ENCODE measurements at places on chromosomes 6 and 20. TPM values are rescaled to one million over a fixed set of nuclear protein-coding genes. Genes with fewer than 3 reads are reported as not detected.
A peak's percentile ranks its signal among the peaks of the same experiment; 100 is the strongest.

DNA sequence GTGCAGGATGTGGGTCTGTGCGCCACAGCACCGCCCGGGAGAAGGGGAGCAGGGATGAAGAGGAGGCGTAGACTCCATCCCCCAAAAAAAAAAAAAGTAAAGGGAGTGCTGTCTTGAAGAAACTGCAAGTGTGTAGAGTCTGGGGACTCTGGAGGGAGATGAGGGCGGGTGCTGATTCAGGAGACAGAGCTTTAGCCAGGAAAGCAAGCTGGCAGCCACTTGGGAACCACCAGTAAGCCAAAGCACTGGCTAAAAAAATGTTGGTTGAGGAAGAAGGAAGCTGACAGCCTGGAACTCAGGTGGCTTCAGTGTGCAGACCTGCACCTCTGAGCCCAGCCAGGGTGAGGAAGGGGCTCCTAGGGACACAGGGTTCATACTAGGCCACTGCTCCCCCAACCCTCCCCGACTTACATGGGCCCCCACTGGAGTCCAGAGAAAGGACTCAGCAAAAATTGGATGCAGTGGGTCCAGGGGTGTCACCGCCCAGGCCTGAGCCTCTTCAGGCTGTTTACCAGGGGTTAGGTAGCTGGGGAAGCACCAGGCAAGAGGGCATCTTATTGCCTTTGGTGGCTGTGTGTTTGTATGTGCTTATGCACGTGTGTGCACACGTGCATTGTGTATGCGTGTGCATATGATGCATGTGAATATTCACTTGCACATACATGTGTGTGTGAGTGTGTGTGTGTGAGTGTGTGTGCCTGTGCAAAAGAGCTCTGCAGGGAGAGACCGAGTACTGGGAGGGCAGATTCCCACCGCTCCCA is 153.5 kb upstream of the MLN start:
- no peak for DNase-seq

DNA sequence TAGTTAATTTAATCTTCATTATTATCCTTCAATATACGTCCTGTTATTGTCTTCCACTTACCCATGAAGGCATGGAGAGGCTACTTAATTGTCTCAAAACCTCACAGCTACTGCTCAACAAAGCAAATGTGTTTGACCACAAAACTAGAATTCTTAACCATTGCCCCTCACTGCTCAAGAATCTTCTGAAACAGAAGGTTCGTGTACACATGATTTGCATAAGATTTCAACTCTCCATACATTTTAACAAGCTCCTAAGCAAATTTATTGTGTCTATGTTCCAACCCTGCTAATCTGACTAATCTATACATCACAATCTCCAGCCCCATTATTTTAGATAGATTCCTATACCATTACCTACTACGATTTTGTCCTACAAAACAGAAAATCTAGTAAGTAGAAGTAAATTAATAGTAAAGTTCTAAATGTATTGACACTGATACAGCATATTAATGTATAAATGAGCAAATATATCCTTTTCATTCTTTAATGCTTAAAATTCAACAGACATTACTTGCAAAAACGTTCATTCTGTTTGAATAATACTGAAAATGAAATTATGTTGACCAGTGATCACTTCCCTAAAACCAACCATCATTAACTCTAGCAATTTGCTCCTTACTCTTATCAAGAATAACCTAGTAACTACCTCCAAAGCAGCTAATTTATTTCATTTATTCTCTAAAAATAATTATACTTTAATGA is 89.7 kb upstream of the RNF217 start:
- DNase-seq = no peak

DNA sequence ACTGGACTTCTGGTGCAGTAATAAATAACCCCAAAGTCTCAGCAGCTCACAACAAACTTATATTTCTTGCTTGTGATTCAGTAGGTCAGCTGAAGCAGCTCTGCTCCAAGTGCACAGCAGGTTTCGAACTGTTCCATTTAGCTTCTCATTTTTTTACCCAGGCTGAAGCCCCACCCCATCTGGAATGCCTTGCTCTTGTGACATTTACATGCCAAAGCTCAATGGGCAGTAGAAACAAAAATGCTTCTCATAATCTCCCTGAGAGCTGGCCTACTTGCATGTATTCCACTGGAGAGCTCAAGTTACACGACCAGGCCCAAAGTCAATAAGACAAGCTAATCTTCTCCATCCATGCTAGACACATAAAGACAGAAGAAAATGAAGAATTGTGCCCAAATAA is 165.2 kb downstream of the HAO1 start:
- peak; percentile 35 for DNase-seq

DNA sequence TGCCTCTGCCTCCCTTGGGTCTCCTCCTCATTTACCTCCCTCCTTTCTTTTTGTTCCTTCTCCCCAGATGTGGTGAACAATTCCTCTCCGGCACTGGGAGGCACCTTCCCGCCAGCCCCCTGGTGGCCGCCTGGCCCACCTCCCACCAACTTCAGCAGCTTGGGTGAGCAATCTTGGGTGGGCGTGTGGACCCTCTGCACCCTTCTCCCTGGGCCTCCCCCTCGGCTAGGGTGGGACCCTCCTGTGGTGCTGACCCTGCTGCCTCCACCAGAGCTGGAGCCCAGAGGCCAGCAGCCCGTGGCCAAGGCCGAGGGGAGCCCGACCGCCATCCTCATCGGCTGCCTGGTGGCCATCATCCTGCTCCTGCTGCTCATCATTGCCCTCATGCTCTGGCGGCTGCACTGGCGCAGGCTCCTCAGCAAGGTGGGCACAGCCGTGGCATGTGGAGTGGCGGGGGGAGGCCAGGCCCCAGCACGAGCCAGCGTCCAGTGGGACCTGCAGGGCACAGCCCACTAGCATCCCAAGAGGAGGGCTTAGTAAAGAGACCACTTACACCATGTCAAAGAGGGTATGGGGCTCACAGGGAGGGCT is 8.8 kb downstream of the DDR1 start:
- DNase-seq = no peak

- DNase-seq = no peak
Measured at GRCh38 chr6:45116714-45117410, 211.3 kb upstream of the RUNX2 start.

- DNase-seq = no peak
Measured at GRCh38 chr20:53019464-53019863, 47.3 kb downstream of the TSHZ2 start.

DNA sequence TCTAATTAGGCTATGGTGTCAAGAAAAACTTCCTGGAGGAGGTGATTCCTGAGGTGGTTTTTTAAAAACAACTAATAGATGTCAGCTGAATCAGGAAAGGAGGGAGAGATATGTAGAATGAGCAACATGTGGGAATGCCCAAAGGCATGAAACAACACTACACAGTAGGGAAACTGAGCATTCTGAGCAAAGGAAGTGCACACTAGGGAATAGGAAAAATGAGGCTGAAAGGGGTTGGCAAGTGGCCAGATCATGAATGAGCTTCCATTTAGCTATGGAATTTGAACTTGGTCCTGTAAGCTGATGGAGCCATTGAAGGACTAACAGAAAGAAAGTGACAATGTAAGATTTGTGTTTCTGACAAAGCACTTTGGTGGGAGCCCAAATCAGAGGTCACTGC is 16.9 kb upstream of the SLC35F1 start:
- no peak for DNase-seq

- DNase-seq = no peak
Measured at GRCh38 chr6:31035862-31036497, 25.7 kb downstream of the MUC22 start.

GRCh38 chr20:19757487-19758132 is 448 bp upstream of the RIN2 start:
- peak; percentile 37 for DNase-seq

- DNase-seq = no peak
Measured at GRCh38 chr20:57573894-57574293, 13.0 kb downstream of the PCK1 start.

- no peak for DNase-seq
Measured at GRCh38 chr6:85240787-85241385, 209.0 kb upstream of the NT5E start.

DNA sequence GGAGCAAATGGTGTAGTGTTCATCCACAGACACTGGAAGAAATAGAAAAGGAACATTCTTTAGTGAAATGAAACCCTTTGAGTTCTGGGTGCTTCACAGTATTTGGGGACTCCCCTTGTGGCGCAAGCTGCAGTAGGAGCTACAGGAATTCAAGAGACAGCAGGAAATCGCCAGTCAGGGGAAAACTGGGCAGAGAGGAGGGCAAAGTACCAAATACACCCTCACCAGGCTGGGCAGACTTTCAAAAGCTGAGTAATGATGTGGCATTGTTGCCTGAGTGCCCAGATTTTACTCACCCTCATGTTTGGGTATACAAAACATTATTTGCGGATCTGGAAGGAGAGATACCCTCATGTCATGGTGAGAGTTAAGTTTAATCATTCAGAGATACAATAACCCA is 97.9 kb downstream of the SOD2 start:
- peak; percentile 4 for DNase-seq

Gene CST4
- not detected for total RNA-seq

Gene PAX1
- not detected for total RNA-seq

Gene LGSN
- total RNA-seq = not detected

Gene COL20A1
- total RNA-seq = 2.7 TPM

Gene TRMT6
- total RNA-seq = 8.3 TPM

Gene SLC17A1
- total RNA-seq = not detected

Gene ZNF311
- total RNA-seq = 5.5 TPM

Measured in cerebellum (tissue), 4 donors.